Activated naive CD8-positive, alpha-beta T cell treated with anti-CD3 and anti-CD28 coated beads, Interleukin-2, amount 10 ng/mL, durations not matched to agents 7 days and 5 days (primary cell): ENCODE measurements at places on chromosomes 5 and 9.

- no peak for DNase-seq
Observed at GRCh38 chr5:107402434-107403227, 268.1 kb downstream of the EFNA5 start.

- DNase-seq = no peak
Observed at GRCh38 chr9:108138516-108138915, 648.9 kb upstream of the KLF4 start.

DNA sequence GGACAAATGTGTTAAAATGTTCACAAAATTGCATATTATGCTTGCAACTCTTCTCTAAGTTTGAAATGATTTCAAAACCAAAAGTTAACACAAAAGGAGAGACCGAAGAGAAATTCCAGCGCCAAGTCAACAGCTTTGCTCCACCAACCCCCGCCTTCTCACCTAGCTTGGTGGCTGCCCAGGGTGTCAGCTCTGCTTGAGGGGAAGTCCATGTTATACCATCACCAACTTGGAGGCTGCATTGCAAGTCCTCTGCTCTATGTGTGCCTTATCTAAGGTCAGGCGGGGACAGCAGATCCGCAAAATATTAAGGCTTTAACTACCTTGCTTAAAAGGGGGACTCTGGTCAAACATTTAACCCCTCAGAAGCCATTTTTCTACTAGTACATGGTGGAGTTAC, 14.6 kb downstream of the CCNJL start:
- no peak for DNase-seq

GRCh38 chr5:157532022-157532421, 43.6 kb downstream of the ADAM19 start:
- no peak for DNase-seq

- peak; percentile 84 for DNase-seq
Observed at GRCh38 chr9:108934323-108934893, at the start of gene ABITRAM. Gene ABITRAM (plus strand): TSS chr9:108934400. CDS start chr9:108934487, 87 bp downstream.

DNA sequence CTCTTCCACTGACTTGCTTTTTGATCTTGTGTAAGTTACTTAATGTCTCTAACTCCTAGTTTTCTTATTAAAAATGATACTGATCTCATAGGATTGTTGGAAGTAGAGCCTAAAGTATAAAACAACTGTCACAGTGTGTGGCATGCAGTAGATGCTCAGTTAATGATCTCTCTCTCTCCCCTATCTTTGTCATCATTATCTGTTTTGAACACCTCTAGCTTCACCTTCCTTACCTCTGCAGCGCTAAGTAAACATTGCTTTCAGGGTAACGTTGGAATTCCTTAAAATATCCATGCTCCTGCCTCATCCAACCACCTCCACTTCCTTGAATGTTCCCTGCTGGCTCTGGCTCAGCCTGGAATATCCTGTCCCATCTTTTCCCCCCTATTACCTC, 110.4 kb downstream of the RGS3 start:
- DNase-seq = no peak

DNA sequence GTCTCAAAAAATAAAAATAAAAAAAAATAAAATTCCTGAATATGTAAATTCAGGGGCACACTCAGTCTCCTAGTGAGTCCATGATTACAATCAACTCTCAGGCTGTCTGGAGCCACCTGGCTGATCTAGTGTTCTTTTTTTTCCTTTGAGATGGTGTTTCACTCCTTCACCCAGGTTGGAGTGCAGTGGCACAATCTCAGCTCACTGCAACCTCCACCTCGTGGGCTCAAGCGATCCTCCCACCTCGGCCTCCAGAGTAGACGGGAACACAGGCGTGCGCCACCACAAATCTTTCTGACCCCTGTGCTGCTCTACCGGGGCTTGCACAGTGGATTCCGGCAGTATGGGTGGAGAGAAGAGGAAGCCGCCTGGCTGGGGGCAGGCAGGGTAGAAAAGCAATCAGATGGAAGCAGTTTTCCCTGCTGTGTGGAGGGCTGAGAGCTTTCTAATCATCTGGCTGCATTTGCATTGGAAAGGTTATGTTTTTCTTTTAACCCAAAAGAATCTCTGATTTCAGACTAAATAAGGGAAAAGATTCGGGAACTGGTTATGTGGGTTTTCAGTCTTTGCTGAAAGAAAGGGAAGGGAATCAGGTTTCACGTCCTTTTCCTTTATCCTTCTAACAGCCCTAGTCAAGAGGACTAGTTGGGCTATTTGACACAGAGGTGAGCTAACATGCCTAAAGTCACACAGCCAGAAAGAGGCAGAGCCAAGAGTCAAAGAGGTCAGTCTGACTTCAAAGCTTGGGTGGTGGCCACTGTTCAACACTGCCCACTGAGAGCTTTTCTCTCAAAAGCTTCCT, 26.3 kb upstream of the CORO2A start:
- no peak for DNase-seq

- DNase-seq = no peak
Observed at GRCh38 chr9:125843646-125844045, 96.5 kb downstream of the PBX3 start.

GRCh38 chr5:90519081-90519480, 10.3 kb downstream of the LYSMD3 start:
- no peak for DNase-seq

DNA sequence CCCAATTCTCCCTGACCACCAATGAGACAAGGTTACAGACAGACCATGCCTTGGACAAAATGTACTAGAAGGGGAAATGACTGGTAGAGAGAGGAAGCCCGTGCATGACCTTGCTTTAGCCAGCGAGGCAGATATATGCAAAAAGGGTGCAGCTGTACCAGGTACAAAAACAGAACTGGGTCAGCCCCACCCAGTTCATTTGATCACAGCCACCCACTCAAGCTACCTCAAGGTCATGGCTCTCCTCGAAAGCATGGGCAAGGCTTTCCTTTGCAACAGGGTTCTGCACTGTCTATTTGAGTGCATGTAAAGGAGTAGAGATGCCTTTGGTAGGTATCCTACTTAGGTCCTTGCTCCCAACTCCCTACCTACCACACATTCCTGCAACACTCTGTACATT, 33.3 kb downstream of the TLE1 start:
- no peak for DNase-seq

DNA sequence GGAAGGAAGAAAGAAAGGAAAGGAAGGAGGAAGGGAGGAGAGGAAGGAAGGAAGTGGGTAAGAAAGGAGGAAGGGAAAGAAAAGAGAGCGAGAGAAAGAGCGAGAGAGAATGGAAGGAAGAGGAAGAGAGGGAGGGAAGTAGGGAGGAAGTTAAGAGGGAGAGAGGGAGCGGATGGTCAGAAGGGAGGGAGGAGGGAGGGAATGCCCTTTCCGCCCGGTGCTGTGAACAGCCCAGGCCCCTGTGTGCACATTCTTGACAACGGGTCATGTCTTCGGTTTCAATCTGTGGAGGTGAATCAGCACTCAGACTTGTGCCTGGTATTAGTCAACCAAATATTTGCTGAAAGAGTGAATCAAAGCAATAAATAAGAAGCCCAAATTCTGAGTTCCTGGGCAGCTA, 39.2 kb downstream of the PRUNE2 start:
- no peak for DNase-seq
